ENCODE measurements at places on chromosomes 4 and X. TPM values are rescaled to one million over a fixed set of nuclear protein-coding genes. Genes with fewer than 3 reads are reported as not detected.

- no peak for DNase-seq
- H3K4me1 ChIP-seq: no peaks in the 10 kb centered on the region
- no peak overlapping the region for H3K4me3 ChIP-seq
- no peak overlapping the region for H3K27ac ChIP-seq
- H3K36me3 ChIP-seq: no peaks in the 10 kb centered on the region
Observed at GRCh38 chr4:75567725-75568124, 11.9 kb downstream of the ODAPH start.

- no peak overlapping the region for H3K4me3 ChIP-seq
- DNase-seq: no peak
- no peaks in the 10 kb centered on the region for H3K4me1 ChIP-seq
- peaks cover 33% of the 10 kb centered on the region for H3K27me3 ChIP-seq
- no peaks in the 10 kb centered on the region for H3K36me3 ChIP-seq
Observed at GRCh38 chrX:108033890-108034289, 11.0 kb upstream of the VSIG1 start.

The KCNIP4 gene
- not detected for total RNA-seq

The ERVMER34-1 gene
- total RNA-seq: 1.4 TPM

- H3K27ac ChIP-seq: no peak overlapping the region
- peaks cover 11% of the 10 kb centered on the region for H3K27me3 ChIP-seq
- H3K4me1 ChIP-seq: peaks cover 33% of the 10 kb centered on the region
Observed at GRCh38 chr4:7365462-7366179, 69.1 kb downstream of the PSAPL1 start.

The CNGA1 gene
- not detected for total RNA-seq

All from chondrocyte (in vitro differentiated cells).